ENCODE measurements at places on chromosomes 3 and 15.

DNA sequence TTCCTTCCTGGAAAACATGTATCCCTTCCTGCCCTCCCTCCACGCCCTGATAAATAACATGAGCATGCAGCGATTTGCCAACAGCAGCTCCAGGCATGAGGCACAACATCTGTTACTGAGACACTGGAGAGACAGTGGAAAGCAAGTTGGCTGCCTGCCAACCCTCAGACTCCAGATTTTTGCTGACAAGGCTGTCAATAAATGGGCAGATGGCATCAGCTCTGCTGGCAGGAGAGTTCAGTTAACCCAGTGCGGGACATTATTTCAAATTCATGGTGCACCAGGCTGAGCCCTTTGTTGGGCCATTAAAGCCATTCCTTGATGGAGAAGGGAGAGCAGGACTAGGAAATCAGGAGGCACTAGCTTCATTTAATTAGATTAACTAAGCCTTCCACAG is 293.3 kb downstream of the MEX3B start:
- DNase-seq, result no peak

- no peak for DNase-seq
These were observed 60.6 kb upstream of the IL12A start for GRCh38 chr3:159928071-159928491.

DNA sequence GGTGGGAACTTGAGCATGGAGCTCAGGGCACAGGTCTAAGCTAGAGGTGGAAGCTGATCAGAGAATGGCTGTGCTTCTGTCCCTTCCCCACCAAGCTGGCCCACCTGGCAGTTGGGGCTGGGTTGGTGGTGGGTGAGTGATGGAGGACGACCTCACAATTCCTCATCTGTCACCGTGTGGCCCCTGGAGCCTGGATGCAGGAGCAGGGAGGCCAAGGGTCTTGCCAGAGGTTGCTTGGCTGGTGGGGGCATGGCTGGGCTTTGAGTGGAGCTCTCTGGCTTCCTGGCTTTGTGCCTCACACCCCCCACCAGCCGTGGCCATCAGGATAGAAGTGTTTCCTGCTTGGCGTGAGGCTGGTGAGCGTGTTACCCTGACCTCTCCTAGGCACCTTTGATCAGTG is 36.0 kb downstream of the FBLN2 start:
- DNase-seq, result no peak

GRCh38 chr15:99176757-99177156 is 71.9 kb downstream of the SYNM start:
- DNase-seq, result no peak

DNA sequence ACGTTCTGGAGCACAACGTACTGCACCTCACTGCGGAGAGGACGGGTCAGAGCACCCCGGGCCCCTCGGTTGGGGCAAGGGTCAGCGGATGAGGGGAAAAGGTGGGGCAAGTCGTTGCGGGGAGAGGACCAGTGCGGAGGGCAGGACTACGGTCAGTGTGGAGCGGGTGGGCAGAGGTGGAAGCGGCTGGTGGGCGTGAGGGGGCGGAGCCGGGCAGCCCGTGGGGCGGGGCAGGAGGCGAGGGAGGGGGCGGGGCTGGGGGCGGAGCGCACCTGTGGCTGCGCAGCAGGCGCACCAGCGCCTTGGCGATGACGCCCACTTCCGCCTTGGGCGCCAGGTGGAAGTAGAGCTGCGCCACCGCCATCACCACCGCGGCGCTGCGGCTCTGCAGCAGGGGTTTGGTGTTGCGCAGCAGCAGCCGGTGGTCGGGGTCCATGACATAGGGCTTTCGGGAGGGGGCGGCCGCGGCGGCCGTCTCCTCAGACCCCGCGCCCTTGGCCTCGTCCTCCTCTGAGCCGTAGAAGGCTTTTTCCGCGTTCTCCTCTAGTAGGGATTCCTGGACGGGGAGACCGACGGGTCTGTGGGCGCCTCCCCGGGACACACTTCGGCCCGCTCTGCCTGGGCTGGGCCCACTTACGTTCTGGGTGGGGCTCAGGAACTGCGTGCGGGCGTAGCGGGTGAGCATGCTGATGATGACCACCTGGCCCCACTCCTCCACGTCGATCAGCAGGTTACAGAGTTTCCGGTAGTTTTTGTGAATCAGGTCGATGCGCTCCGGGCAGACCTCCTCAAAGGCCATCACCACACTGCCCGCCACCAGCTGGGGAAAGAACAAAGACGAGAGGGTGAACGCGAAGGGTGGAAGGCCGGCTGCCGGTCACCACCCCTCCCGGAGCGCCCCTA is 29.2 kb downstream of the AP3B2 start:
- DNase-seq, result peak; percentile 76

DNA sequence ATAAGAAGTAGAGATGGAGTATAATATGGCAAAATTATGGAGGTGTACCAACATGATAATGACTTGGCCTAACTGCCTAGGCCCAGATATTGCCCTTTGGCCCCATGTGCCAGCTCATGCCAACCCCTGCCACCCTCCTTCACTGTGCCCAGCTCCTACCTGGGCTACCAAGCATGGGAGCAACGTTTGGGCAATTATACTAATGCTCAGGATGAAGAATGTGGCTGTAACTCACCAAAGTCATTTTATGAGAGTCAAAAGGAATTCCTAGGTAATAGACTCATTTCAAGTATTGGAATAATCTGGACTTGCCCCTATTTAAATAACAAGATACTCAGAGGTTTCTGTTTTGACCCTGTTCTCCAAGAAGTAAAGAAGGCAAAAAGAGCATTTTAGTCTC is 240.2 kb upstream of the IL12A start:
- DNase-seq, result no peak

DNA sequence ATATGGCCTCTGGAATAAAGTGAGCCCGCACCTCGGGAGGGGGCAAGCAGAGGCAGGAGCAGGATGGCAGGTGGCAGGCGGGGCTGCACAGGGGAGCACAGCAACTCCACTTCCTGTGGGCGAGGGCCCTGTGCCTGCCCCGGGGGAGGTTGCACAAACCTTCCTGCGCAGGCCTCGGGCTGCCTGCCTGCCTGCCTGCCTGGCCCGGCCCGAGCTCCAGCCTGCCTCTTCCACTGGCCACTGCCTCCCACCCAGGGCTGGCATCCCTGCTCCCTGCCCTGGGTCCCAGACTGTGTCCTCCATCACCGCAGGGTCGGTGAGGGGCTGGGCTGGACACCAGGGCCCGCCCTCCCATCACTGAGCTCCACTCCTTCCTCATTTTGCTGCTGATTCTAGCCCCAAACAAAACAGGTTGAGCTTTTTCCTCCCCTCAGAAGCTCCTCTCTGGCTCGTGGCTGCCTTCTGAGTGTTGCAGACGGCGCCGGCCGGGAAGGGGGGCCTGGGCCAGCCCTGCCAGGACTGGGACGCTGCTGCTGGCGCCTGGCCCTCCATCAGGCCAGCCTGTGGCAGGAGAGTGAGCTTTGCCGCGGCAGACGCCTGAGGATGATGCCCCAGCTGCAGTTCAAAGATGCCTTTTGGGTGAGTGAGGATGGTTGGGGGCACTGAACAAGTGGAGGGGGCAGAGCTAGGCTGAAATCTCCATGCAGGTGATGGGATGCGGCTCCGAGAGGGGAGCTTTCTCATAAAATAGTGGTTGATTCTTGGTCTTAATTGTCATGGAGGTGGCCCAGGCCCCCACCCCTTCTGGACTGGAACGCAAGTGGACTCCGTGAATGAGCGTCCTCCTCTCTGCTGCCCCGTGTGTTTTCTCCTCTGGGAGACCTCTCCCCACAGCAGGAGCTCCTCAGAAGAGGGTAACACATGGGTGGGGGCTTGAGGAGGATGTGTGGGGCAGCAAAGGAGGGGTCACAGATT is at the start of gene PSTPIP1:
Gene PSTPIP1 (plus strand): TSS at position 156 of the 975 bp plus-strand sequence. CDS start 448 bp downstream, at position 604.
- peak; percentile 42 for DNase-seq

DNA sequence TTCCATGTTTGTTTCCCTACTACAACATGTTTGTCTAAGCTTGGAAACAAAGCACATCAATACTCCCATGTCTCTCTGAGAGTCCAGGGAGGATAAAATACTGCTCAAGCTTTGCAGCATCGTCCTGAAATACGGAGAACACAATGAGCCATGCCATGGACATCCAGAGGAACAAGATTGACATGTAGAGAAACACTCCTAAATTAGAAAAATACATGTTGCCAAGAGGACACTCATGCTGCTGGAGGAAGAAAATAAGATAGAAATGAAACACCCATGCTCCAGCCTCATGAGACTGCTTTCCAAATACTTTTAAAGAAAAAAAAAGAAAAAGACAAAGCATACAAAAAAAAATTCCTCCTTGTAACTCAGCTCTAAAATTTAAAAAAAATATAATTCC is 387.0 kb downstream of the ERC2 start:
- DNase-seq, result no peak

DNA sequence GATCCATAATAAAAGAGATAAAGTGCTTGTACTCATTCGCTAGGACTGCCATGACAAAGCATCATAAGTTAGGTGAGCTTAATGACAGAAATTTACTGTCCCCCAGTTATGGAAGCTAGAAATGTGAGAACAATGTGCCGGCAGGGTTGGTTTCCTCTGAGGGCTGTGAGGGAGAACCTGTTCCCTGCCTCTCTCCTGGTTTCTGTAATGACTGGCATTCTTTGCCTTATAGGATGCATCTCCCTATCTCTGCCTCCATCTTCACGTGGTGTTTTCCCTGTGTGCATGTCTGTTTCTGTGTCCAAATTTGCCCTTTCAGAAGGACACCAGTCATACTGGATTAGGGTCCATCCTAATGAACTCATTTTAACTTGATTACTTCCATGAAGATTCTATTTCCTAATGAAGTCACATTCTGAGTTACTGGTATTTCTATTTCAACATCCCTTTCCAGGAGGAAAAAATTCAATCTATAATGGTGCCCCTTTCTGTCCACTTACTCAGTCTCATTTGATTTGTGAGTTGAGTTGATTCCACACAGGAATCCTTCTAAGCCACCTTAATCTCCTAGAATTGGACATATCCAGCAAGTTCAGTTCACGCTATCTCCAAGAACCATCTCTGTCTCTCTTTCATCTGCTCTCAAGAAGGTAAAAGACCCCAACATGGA is 71.2 kb upstream of the LIPC start:
- DNase-seq, result no peak

GRCh38 chr15:45199136-45199810 is 11.5 kb upstream of the SHF start:
- DNase-seq, result no peak

DNA sequence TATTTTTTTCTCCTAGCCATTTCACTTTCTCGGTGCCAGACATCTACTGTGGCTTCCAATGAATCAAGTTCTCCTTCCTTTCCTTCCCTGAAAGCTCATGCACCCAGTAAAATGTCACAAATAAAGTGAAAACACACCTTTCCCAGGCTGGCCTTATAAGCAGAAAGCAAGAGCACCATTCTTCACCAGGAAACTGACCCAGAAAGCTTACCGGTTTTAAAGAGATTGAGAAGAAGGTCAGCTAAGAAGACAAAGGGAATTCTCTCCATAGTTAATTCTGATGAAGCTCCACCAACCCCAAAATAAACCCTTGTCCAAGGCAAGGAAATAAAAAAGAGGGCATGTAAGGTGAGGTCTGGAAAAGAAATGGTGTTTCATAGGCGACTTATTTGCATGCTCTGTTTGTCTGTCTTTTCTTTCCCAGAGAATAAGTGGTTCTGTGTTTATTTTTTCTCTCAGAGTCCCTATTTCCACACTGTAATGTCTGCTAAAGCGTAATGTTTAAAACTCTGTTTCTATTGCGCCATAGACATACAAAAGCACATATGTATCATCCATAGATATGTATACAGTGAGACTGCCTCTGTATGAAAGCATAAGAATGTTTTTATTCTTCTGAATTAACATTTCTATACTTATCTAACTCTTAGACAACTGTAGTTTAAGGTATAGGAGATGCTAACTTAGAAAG is 2.8 kb downstream of the LSAMP start:
- DNase-seq, result no peak

DNA sequence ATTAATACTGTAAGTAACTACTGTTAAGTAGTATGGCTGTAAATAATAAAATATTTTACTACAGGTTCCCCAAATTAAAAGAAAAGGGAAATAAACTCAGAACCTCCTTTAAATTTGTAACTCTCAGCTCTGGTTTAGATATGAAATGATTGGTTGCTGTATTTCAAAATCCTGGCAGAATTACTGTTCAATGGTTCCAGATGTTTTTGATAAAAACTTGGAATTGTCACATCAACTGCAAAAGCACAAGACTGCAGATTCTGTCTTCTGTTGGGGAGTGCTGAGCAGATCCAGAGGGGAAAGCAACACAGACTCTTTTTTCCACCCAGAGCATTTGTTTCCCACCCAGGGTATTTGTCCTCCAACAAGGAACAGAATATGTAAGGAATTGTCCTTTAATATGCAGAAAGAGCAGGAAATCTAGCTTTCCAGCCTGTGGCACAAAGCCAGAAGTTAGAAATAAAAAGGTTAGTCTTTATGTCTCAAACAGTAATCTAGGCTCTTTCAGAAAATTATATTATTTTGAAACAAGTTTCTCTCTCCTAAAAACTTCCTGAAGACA is 178.1 kb downstream of the KLHL25 start:
- DNase-seq, result no peak

GRCh38 chr3:160810362-160811236 is 54.6 kb downstream of the PPM1L start:
- DNase-seq, result no peak

GRCh38 chr15:47429376-47429775 is 287.9 kb upstream of the SEMA6D start:
- no peak for DNase-seq

DNA sequence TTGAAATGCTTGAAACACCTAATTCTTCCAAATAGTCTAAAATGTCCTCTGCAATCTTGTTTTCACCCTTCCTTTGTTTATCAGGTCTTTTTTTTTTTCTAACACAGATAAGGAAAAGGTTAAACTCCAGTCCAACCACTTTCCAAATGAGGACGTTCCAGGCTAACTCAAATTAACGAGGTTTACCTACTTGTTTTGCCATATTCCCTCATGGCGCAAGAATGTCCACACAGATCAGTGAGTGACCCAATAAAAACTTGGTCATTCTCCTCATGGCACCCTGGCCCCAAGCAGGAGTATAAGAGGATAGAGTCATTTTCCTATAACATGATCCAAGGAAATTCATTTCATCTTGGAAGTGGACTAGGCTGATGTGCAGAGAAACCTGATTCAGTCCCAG is 6.6 kb upstream of the LIPC start:
- DNase-seq, result no peak

GRCh38 chr15:79009379-79009778 is 64.5 kb upstream of the CTSH start:
- no peak for DNase-seq

GRCh38 chr3:175941352-175941751 is 1082.2 kb downstream of the NAALADL2 start:
- DNase-seq, result no peak

All from T follicular helper cell (primary cell).